Psoas muscle (tissue), 8 donors: ENCODE measurements at places on chromosomes 5 and 9. TPM values are rescaled to one million over a fixed set of nuclear protein-coding genes. Genes with fewer than 3 reads are reported as not detected.

- H3K36me3 ChIP-seq, result peaks cover 84% of the 10 kb centered on the region
- H3K27me3 ChIP-seq, result no peaks in the 10 kb centered on the region
- DNase-seq, result no peak
- no peak overlapping the region for H3K27ac ChIP-seq
- no peak overlapping the region for H3K4me3 ChIP-seq
These were observed 65.5 kb downstream of the ACO1 start for GRCh38 chr9:32449969-32450368.

- no peak overlapping the region for H3K27ac ChIP-seq
- H3K4me3 ChIP-seq, result no peak overlapping the region
- no peak for DNase-seq
- no peaks in the 10 kb centered on the region for H3K36me3 ChIP-seq
- no peaks in the 10 kb centered on the region for H3K4me1 ChIP-seq
- H3K27me3 ChIP-seq, result peaks cover 21% of the 10 kb centered on the region
These were observed 75.5 kb downstream of the TSPAN17 start for GRCh38 chr5:176722757-176723156.

DNA sequence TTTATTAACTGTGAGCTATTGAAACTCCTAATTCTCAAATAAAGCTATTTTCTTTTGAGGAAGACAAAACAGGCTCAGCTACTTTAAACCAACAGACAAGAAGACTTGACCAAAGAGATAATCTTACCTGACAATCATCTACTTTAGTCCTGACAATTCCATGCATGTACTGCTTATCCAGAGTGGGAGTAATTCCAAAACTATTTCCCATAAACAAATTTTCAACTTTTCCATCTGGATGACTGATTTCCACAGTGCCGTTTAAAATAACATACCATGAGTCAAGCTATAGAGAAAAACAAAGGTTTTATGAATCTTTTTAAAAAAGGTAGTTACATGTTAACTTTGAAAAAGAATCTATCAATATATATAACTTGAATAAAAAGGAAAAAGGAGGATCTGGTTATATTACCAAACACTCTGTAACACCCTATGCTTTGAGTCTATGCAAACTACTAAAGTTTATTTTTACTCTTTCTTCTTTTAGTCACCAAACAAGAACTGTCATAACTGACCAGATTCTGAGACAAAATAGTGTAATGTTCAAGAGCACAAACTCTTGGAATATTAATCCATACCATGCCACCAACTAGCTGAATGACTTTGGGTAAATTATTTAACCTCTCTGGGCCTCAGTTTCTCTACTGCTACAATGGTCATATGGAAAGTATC lies 129.7 kb downstream of the RAPGEF6 start:
- H3K27me3 ChIP-seq, result no peaks in the 10 kb centered on the region
- peaks cover 74% of the 10 kb centered on the region for H3K36me3 ChIP-seq
- no peaks in the 10 kb centered on the region for H3K4me1 ChIP-seq

NOXA1 gene
- 0.62 TPM for total RNA-seq

DNA sequence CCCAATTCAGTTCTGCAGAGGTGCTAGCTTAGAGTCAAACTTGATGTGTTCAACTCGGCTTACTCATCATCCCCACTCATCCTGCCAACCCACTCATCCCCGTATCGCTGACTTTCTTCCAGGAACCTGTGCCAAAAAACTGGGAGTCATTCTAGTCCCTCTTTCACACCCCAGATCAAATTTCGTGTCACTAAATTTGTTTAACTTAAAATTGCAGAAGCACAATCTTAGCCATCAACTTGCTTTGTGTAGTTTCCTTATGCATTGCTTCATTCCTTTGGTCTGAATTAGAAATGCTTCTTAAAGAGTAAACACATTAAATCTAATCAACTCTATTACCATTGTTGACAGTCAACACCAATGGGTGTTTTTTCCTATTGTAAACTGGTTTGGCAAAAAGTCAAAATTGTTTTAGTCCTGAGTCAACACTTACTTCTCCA lies 162.4 kb downstream of the TTC39B start:
- H3K4me3 ChIP-seq, result no peak overlapping the region
- H3K4me1 ChIP-seq, result peaks cover 8% of the 10 kb centered on the region
- no peaks in the 10 kb centered on the region for H3K27me3 ChIP-seq
- DNase-seq, result no peak
- H3K27ac ChIP-seq, result no peak overlapping the region
- no peaks in the 10 kb centered on the region for H3K36me3 ChIP-seq

DNA sequence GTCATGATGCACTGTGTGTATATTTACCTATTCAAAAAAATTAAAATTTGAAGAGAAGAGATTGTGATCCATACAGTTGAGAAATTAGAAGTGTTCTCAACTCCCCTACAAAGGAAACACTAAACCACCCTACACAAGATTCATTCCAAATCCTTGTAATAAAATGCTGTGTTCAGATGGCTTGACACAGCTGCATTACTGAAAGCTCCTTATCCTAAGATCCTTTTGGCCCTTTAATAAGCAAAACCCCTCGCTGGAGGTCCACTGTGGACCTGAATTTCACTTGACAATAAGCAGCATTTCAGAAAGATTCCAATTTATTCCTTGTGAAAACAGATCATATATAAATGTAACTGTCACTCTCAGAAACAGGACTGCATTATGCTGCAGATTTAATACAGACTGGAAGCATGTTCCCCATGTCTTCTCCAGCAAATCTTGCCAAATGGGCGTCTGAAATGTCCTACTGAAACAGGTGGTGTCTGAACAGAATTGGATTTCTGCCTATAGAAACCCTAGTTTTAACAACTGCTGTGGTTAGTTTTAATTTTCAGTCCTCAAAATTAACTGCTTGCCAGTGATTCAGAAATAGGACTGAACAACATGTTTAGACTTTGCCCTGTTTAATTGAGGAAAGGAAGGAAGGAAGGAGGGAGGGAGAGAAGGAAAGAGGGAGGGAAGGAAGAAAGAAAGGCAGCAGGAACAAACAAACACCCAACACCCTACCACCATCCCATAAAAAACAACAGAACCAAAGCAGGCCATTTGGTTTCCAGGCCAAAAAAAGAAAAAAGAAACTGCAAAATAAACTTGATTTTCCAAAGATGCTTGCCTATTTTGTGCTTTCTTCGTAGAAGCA lies 179.6 kb downstream of the MLLT3 start:
- no peaks in the 10 kb centered on the region for H3K36me3 ChIP-seq
- no peaks in the 10 kb centered on the region for H3K27me3 ChIP-seq
- H3K4me3 ChIP-seq, result no peak overlapping the region
- H3K27ac ChIP-seq, result peak overlapping the region; percentile 48
- H3K4me1 ChIP-seq, result peaks cover 23% of the 10 kb centered on the region

IGFBPL1 gene
- 0.51 TPM for total RNA-seq

ISL1 gene
- total RNA-seq, result not detected

DNA sequence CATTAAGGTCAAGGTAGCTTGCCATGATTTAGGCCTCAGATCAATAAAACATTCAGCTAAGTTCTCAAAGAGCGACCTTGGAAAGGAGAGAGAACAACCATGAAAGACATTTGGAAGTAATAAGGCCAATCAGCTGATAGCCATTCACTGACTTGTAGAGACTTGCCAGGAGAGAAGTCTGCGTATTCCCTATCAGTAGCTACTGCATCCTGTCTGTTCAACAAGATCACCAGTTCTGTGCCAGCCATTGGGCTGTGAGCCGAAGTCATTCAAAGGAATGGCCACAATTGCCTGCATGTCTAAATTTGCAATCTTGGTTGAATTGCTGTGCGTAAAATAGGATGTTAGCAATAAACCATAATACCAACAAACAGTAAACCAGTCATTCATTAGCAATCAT lies 219.8 kb downstream of the FBXL7 start:
- no peak overlapping the region for H3K27ac ChIP-seq
- DNase-seq, result no peak
- H3K27me3 ChIP-seq, result no peaks in the 10 kb centered on the region
- H3K4me3 ChIP-seq, result no peak overlapping the region
- no peaks in the 10 kb centered on the region for H3K36me3 ChIP-seq
- no peaks in the 10 kb centered on the region for H3K4me1 ChIP-seq

DNA sequence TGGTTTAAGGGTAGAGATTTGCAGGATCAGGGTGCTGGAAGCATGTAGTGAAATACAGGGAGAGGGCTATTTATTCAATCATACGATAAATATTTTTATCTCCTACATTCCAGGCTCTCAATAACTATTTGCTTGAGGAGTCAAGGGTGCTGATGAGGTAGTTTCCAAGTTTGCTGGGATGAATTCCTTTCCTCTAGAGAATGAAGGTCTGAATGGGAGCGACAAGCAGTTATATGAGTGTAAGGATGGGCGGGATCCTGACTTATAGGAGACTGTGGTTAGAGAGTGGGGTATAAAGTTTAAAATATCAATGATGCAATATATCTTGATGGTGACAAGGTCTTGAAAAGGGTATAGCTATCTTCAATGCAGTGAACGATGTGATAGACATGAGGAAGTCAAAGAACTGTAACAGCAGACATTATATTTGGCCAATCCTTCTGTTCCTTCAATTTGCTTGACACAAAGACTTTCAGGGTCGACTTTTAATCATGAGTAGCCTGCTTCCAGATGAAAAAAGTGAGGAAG lies 201.1 kb upstream of the HAPLN1 start:
- no peaks in the 10 kb centered on the region for H3K27me3 ChIP-seq
- DNase-seq, result no peak
- no peak overlapping the region for H3K4me3 ChIP-seq
- H3K27ac ChIP-seq, result no peak overlapping the region
- H3K4me1 ChIP-seq, result no peaks in the 10 kb centered on the region
